ENCODE measurements at places on chromosomes 6 and 20. TPM values are rescaled to one million over a fixed set of nuclear protein-coding genes. Genes with fewer than 3 reads are reported as not detected.

DNA sequence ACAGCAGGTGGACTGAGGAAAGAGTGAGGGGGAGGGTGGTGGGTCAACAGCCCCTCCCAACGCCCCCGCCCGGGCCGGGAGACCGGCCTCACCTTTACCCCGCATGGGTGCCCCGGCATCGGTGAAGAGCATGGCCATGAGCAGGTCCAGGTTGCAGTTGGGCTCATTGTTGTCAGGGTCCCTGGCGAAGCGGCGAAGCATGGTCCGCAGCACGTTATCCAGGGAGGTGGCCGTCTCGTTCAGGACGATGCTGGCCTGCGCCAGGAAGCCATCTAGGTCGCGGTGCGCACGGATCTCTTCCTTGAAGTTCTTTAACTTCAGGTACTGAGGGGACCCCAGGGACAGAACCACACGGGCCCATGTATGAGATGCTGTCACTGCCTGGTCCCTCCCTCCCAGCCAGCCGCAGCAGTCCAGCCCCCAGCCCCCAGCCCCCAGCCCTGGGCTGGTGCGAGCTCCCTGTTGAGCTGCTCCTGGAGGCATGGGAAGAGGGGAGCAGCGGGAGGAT lies 4.9 kb downstream of the SLC4A11 start:
- no peak for DNase-seq

Gene TEAD3
- 68.3 TPM for total RNA-seq

GRCh38 chr20:23230766-23231385 lies 119.7 kb upstream of the NXT1 start:
- DNase-seq = no peak

GRCh38 chr6:112086744-112087135 lies 542 bp downstream of the TUBE1 start:
- no peak for DNase-seq

Gene KCNQ2
- total RNA-seq = not detected

DNA sequence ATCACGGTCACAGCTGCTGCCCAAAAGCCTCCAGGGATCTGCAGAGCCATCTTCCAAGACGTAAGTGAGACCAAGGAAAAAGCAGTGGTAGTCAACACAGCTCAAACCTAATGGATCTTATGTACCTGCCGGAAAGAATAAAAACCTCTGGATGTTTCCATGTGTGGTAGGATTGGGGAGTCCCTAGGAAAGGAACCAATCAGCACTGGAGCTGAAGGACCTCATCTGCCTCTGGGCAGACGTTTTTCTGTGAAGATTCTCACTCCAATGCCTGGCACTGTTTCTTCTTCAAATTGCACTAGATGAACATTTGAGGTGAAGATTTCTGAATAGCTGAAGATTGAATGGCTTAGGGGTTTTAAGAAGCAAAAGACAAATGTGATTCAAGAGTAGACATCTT lies at the start of gene HLA-DQB2:
HLA-DQB2 (minus strand) TSS at position 112 of the 400 bp plus-strand sequence; CDS start at position 50, 62 bp downstream.
- no peak for DNase-seq

Gene DEFB132
- not detected for total RNA-seq

- no peak for DNase-seq
Measured at GRCh38 chr6:6434151-6434550, 113.7 kb upstream of the F13A1 start.

DNA sequence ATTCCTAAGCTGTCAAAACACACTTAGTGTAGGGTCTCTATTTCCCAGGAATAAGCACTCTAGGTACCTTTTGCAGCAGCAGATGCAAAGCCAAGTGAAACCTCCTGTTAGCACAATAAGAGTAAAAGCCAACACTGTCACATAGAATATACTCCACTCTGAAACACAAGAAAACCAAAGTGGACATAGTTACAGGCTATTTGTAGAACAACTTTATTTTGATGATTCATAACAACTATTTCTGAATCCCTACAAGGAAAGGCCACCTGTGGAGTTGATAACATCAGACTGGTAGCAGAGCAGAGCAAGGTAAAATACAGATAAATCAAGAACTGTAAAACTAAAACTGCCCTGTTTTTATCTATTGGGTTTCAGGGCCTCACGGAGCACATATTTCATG lies 59.7 kb downstream of the ALDH5A1 start:
- DNase-seq = no peak

DNA sequence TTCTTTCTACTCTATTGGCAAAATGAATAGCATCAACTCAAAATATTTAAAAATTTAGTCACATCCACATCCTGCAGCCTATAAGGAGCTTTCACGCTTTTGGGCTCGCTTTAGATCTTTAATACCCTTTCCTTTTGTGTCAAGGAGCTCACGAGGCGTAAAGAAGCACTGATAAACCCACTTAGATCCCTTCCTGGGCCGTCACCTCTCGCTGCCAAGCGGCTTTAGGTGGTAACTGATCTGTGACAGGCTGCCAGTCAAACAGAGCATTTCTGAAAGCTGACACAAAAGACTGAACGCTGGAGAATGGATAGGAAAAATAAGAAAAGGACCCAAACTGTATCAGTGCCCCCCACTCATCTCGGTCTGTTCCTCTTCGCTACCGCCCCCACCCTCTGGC lies 385.7 kb upstream of the MMS22L start:
- no peak for DNase-seq

- no peak for DNase-seq
Measured at GRCh38 chr6:107647439-107647948, 157.6 kb downstream of the SOBP start.

- no peak for DNase-seq
Measured at GRCh38 chr20:11702721-11703518, 214.8 kb upstream of the BTBD3 start.

DNA sequence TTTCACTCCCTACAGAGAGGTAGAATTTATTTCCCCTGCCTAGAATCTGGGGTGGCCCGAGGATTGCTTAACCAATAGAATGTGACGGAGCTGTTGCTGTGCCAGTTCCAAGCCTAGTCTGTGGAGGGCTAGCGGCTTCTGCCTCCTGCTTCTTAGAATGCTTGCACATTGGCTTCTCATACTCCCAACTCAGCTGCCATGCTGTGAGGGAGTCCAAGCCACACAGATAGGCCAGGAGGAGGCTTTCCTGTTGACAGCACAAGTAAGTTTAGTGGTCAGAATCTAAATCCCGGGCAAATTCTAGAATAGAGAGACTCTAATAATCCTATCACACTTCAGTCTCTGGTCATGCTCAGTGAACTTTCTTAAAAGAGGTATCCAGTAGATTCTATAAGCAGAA lies 57.5 kb upstream of the SNRPB2 start:
- DNase-seq = no peak

DNA sequence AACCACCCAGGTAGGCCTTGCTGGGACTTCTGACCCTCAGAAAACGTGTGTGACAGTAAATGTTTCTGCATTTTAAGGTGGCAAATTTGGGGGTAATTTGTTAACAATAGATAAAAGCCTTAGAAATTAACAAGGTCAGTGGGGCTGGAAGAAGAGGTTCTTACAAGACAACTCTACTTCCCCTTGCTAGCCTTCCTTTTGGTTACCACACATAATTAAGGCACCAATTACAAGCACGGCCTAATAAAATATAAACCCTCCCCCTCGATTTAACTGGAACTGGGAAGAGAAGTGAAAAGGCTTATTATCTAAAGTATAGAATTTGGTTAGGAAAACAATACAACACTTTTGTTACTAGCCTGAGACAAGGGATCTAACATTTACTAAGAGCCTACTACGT lies 38.8 kb downstream of the ELOVL5 start:
- DNase-seq = no peak

DNA sequence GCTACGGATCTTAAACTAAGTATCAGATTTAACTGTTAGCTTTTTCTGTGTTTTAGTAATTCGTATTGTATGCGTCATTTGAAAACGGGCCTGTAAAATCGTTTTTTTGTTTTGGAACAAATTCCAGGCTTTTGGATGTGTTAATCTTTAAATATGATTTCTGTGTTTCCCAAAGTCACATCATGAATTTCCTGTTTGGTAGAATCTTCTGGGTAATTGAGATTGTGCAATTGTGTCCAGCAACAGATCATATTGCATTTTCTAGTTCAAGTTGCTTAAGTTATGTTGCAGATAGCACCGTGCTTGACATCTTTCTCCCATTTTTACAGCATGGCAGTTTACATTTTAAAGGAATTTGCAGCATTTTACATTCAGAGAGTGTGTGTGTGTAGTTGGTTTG lies 1.9 kb downstream of the MAPK14 start:
- DNase-seq = no peak

Gene MAP3K5
- 73.6 TPM for total RNA-seq

- no peak for DNase-seq
Measured at GRCh38 chr6:139823099-139823807, 448.8 kb upstream of the CITED2 start.

DNA sequence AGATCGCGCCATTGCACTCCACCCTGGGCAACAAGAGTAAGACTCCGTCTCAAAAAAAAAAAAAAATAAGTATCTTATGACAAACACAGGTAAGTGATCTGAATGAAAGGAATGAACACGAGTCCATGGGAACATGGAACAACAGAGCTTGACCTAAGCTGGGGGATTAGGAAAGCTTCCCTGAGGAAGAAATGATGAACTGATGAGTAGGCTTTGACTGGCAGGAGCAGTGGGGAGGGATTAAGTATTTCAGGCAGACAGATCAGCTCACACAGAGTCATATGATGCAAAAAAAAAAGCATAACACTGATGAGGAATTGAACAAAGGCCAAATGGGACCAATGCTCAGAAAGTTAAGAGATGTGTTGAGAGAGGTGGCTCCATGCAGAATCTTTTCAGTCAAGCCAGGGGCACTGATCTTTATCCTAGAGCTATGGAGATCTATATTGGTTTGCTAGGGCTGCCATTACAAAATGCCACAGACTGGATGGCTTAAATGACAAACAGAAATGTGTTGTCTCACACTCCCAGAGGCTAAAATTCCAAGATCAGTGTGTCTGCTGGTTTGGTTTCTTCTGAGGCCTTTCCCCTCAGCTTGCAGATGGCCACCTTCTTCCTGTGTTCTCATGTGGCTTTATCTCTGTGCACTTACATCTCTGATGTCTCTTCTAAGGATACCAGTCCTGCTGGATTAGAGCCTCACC lies 85.6 kb downstream of the ANKRD6 start:
- DNase-seq = no peak

GRCh38 chr6:37004044-37004980 lies 1.1 kb upstream of the FGD2 start:
- no peak for DNase-seq

- no peak for DNase-seq
Measured at GRCh38 chr6:143803769-143804568, 39.2 kb upstream of the LTV1 start.

Gene TMEM217
- total RNA-seq = 0.41 TPM

- DNase-seq = no peak
Measured at GRCh38 chr6:27505209-27506027, 32.5 kb upstream of the ZNF184 start.

DNA sequence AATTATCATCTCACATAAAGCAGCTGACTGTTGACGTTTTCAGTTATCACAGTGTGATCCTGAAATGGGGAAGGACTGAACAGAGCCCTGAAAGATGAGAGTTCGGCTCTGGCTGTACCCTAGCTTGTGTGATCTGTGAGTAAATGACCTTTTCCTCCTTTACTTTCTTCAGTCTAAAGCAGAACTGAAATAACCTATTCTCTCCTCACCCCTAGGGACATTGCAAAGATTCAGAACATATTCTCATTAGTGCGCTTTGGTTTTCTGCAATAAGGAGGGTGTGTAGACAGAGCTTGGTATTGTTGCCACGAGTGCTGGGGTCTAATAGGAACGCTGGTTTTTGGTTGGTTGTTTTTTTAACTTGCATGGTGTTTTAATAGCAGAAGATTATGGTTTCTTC lies 16.7 kb downstream of the FARS2 start:
- DNase-seq = no peak

Gene EDN1
- 11.8 TPM for total RNA-seq

DNA sequence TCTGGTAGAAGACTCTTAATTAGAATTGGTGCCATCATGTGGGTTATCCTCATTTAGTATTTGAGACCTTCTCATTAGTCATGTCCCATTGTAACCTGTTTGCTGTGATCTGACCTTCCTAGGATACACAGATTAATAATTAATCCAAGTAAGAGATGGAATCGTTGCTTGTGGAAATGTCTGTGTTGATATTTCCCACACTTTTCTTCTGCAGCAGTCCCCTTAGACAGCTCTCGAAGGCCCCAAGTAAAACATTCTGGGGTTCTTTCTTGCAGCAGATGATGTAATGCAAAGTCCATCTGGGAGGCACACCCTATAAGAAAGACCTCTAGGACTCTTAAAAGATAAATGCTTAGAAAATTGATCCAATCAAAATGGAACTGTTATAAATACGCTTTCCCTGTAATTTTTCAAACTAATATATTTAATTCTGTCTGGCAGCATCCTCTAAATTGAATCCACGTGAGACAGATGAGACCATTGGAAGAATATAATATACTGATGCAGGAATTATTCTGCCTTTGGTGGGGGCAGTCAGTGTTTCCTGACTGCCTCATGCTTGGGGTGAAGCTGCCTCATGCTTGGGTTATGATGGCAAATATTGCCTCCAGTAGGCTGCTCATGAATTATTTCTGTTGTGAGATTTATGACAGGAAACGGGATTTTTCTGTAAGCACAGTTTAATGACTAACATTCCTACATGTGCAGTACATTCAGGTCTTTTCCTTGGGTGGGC lies 54.5 kb upstream of the ARMC2 start:
- DNase-seq = no peak

- DNase-seq = no peak
Measured at GRCh38 chr20:53281557-53282117, 309.5 kb downstream of the TSHZ2 start.
